A172 (cell line): ENCODE measurements at places on chromosomes 5 and 9.

DNA sequence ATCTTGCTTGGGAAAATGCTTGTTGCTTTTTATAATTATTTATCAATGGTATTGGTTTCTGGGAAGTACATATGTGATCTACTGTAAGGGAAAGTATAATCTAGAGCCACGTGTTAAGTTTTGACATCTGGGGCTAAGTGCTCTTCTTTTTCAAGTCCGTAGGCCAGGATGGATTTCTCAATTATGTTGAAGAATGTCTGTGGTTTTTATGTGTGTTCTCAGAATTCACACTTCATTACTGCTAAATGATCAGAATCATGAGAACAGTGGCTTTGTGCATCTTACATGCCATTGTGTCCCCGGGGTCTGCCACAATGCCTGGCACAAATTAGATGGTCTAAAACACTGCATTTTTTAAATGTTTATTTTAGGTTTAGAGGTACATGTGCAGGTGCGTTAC is 14.5 kb upstream of the AUH start:
- no peak for DNase-seq

DNA sequence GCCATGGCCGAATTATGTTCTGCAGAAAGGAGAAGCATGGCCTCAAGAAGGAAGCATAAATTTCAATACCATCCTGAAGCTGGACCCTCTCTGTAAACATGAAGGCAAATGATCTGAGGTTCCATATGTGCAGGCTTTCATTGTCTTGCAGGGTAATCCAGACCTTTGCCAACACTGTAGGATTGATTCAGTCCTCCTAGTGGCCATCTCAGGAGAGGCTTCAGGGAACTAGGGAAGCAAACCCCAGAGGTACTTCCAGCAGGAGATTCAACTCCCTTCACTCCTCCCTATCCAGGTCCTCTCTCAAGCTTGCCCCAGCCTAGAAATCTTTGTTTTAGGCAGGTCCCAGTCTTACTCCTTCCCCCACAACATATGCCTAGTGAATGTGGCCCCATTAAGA is 99.3 kb upstream of the HCN1 start:
- DNase-seq = no peak

- DNase-seq = peak; percentile 35
Measured at GRCh38 chr5:9431496-9432258, 114.2 kb downstream of the SEMA5A start.

DNA sequence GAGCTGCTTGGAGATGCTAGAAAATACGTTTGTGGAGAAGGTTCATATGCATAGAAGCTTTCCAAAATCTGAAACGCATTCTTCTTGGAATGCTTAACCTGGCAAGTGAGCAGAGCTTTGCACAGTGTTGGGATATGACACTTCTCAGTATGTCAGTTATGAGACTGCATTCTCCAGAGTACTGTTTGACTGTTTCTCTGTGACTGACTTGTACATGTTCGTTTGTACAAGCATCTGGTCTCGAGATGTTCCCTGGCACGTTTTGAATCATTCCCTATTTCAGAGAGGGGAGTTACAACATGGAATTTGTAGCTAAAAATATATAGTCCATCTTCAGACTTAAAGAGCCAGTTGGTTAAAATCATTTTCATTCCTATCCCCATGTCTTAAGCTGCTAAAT is 272.4 kb downstream of the ARRDC3 start:
- DNase-seq = no peak

DNA sequence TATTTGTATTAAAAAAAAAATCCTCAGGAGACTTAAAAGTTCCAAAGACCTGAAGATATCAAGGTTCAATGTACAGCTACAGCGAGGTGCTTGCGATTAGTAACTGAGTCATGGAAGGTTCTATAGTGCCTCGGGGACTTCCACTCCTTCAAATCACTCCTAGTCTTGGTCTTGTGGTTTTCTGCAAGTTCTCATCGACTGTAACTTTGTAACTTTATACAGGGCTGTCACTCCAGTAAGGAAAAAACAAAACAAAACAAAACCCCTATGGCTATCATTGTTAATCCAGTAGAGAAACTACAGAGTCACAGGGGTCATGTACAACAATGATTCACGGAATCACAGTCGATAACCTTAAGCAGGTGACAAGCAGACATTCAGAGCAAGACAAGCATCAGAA is 39.8 kb upstream of the SELENOP start:
- no peak for DNase-seq

DNA sequence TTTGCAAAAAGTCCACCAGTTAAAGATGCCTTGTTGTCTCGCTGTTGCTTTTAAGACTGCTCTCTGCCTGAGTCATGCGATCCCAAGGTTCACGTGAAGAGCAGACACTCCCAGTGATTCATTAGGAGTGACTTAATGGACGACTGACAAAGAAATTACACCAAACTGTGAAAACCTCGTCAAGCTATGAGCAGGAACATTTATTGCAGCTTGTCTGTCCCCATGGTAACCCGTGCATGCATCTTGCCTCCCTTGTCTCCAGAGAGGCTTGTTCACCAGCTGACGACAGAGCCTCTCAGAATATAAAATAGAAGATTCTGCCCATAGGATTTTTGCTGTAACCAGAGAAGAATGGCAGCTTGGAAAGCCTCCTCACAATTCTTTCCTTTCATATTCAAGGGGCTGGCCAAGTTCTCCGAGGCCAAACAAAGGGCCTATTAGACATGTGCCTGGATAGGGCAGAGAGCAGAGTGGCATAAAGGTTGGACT is 352.7 kb downstream of the SPOCK1 start:
- peak; percentile 90 for DNase-seq

DNA sequence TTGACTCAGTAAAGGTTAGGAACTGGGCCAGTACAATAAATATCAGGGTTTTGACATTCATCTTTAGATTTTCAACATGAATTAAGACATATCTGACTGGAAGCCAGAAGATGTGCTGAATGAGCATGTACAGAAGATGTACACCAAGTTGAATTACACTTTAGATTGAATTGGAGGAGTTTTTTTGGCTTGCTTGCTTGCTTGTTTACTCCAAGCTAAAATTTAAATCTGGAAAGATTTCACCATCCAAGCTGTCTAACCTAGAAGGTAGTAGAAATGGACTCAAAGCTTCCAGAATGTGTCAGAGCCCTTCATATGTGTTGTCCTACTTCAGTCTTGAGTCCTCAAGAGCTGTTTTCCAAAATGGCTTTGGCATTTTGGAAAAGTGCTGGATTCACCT is 49.0 kb upstream of the FCHO2 start:
- DNase-seq = no peak

GRCh38 chr5:90381213-90381929 is 28.2 kb downstream of the CETN3 start:
- DNase-seq = peak; percentile 72

DNA sequence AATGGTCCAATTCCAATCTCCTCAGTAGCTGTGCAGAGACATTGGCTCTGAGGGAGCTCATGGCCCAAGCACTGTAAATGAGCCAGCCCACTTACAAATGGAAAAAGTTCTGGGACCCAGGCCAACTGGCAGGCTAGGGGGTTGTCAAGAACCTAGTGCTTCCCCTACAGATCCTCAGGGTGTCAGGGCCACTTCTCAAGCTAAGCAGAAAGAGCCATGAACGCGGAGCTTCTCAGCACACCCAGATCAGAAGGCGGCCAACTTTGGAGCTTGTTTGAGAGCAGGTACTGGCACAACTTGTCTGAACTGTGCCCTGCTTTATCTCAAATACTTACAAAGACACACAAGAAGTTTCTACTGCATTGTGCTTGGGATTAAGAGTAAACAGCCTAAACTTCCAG is 17.5 kb downstream of the TLE1 start:
- DNase-seq = no peak

DNA sequence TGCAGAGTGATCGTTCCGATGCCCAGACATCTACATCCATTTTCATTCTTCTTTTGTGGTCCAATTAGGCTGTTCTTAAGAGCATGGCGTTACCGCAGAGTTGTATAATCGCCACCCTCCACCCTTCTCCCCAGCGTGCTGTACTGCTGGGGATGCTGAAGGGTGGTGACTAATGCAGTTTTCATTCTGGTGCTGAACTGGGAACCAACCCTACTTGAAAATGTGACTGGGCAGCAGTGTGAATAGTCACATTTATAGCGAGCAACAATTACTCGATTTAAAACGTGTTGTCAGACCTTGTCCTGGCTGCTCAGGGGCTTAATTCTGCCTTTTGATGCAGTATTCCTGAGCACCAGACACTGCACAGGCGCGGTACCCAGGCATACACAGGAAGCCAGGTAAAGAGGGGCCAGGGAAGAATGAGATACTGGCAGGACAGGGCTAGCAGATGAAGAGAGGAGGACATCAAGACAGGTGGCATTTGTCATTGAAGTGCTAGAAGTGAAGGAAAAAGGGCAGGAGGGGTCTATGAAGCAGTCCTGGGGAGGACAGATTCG is 719 bp upstream of the ISCA1 start:
- peak; percentile 91 for DNase-seq

DNA sequence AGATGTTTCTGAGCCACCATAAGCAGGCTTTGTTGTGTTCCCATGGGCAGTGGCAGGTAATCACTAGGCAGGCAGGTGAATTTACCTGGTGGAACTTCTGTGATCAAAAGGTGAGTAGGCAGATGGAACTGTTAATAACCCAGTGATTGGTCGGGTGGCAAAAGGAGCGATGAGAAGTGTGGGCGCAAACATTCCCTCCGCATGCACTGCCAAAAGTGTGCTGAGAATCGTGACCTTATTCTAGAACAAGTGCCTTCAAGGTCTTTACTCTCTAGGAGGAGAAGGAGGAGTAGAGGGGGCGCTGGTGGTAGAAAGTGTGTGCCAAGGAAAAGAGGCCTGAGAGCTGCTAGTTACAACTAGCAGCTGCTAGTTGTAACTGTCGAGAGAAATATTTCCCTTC is 3.3 kb downstream of the OTULINL start:
- DNase-seq = no peak

DNA sequence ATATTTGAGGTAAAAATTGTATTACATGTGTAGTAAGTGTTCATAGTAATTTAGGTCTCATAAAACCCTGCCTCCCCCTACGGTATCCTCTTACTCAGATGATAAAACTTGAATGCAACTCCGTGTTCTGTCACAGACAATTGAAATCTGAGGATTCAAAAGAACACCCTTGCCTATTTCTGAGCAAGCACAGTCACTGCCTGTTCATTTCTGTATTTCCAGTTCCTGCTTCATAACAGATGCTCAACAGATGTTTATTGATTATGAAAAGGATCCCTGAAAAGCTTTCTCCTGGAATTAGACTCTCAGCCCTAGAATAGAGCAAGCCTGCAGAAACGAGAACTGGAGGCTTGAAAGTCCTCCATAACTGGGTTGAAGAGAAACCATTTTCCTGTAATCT is 144.1 kb upstream of the SPEF2 start:
- DNase-seq = no peak

GRCh38 chr5:36855141-36855495 is 21.5 kb upstream of the NIPBL start:
- no peak for DNase-seq

DNA sequence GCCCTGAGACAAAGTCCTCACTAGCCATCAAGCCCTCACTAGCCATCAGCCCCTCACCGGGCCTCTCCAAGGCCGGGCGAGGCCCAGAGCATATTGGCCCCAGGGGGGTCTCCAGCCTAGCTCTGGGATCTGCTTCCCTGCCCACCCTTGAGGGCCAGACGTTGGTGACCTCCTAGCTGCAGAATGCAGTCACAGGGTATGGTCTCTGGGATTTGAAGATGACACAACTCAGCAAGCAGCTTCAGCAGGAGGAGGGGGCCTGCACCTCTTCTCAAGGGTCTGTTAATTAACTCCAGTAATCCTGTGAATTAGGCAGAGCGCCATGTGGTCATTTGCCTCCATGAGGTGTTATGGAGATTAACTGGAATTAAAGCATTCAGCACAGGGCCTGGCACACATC is 116.9 kb upstream of the SPOCK1 start:
- no peak for DNase-seq

DNA sequence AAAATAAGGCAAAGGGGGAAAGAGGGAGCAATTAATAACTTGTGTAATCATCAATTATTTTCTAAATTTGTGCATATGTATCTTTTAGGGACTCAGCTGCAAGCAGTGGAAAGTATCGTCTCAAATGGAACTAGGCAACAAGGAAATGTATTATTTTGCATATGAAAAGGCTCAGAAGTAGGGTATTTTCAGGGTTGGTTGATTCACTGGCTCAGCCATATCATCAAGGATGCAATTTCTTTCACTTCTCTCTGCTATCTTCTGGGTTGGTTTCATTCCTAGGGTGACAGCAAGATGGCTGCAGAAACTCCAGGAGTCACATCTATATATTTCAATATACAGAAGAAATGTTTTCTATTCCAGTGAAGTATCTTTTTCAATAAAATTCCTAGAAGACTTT is 509.8 kb downstream of the DMAC1 start:
- no peak for DNase-seq

- DNase-seq = no peak
Measured at GRCh38 chr5:179408611-179409010, 63.4 kb upstream of the ADAMTS2 start.

- peak; percentile 16 for DNase-seq
Measured at GRCh38 chr9:32590898-32591297, 17.9 kb upstream of the NDUFB6 start.

DNA sequence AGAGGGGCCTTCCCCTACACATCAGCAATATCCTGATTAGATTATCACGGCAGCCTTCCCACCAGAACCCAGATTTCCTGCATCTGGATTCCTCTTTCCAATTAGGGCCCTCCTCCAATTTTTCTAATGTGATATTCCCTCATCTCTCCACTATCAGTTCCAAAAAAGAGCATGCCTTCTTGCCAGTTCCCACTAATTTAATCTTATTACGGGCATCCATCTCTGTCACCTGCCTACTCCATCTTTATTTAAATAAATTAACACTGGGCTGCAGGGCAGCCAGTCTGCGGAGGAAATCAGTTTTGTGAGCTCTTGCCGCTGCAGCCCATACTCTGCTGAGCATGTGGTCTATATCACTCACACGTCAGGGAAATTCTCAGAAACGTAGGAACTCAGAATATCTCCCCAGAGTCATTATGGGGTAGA is 16.6 kb upstream of the FBP2 start:
- no peak for DNase-seq
